NK-92 treated with Interleukin-12 subunit alpha and Interleukin-12 subunit beta, amount 100 ng/mL, for 24 hours (cell line): ENCODE measurements at places on chromosomes 11 and 22.

DNA sequence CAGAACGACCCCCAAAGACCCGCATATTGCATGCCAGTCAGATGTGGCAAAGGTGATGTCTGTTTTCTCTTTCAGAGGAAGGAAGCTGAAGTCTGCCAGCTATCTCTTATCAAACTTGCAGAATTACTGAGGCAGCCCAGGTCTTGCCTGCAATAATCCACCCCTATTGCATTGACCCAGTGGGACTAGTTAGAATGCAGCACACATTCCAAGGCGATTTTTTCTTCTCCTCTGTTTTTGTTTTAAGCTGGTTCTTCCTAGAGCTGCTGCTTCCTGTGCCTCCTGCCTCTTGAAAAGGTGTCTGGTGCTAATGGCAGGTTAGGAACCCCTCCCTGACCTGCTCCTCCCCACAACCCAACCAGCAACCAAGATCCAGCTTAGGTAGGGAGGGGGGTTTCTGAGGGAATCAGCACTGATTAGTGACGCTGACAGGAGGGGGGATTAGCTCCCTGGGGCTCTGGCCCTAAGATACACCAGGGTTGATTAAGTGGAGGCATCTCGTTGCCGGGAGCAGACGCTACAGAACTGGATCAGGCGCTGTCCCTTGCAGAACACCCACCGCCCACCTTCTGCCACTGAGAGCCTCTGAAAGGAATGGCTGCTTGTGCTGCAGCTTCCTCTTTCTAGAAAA lies 2.8 kb downstream of the NTM start:
- DNase-seq, result no peak

DNA sequence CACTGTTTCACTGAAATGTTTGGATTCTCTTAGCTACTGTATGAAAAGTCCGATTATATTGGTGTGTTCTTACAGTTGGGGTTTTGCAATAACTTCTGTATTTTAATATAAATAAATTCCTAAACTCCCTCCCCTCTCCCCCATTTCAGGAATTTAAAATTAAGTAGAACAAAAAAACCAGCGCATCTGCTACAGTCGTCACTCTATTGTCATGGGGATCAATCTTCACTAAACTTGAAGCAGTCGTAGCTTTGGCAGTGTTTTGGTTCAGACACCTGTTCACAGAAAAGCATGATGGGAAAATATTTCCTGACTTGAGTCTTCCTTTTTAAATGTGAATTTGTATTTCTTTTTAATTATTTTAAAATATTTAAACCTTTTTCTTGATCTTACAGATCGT lies 9.4 kb downstream of the PIWIL3 start:
- DNase-seq, result no peak

- DNase-seq, result no peak
Measured at GRCh38 chr22:40708177-40708576, 28.9 kb downstream of the MCHR1 start.

DNA sequence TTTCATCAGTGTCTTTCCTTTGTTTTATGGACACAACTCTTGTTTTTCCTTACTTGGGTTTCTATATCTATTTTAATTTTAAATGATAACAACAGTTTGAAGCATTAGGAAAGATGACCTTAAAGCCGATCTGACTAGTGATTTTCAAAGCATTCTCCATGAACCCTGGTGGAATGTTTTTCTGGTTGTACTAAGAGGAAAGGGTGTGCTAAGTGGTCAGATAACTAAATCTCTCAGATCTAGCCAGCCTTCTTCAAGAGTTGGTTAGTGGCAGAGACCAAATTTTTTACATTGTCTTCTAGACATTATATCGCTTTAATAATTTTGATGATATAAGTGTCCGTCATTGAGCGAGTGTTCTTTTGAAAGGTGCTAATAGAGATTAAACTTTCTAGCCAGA lies 134.4 kb downstream of the METTL15 start:
- no peak for DNase-seq

- no peak for DNase-seq
Measured at GRCh38 chr11:80473562-80473961, 1032.7 kb upstream of the TENM4 start.

GRCh38 chr11:21072558-21072957 lies 403.2 kb downstream of the NELL1 start:
- no peak for DNase-seq

GRCh38 chr11:133934599-133935550 lies 21.9 kb downstream of the IGSF9B start:
- DNase-seq, result no peak
